ENCODE measurements at places on chromosomes 11 and 22.

- no peak for DNase-seq
Observed at GRCh38 chr11:131353766-131354165, 16.6 kb upstream of the NTM start.

DNA sequence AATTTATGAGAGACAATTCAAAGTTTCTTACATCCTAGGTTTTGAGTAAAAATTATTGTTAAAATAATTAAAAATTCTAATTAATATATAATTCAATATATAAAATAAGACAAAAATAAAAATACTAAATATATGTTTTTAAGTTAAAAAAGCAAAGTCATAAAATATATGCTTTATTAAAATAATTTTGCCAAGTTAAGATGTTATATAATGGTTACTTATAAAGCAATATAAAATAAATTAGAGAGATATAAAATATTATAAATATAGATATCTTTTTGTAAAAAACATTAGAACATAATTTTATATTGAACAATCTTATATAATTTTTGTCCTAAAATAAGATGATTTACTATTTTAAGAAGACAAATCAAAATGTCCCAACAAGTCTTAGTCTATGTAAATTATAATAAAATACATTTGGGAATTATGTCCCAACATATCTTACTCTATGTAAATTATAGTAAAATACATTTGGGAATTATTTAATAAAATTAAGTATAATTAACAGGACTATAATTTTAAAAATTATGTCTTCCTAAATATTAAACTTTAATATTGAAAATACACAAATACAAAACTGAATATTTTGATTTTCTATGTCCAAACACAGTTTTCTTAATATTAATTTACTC is 67.7 kb upstream of the TOP3B start:
- no peak for DNase-seq

GRCh38 chr22:46052801-46053562 is 76.0 kb upstream of the WNT7B start:
- DNase-seq = peak; percentile 84

DNA sequence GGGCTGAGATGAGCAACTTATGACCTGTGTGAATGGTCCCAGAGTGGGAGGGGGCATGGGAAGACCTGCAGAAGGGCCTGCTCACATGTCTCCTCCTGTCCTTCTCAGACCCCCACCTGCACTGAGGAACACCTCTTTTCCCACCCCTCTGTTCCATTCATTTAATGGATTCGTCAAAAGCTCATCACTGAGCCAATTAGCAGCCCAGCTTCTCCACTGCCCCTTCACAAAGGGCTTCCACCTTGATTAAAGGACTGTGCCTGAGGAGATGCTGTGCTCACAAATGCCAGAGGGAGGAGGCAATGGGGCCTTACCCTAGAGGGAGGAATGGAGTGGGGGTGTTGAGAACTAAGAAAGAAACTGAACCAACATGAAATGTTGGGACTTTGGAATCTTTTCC is 14.0 kb upstream of the CDON start:
- no peak for DNase-seq

GRCh38 chr11:26572770-26573402 is 823 bp upstream of the MUC15 start:
- DNase-seq = peak; percentile 1

- no peak for DNase-seq
Observed at GRCh38 chr11:8285228-8285627, 21.6 kb upstream of the LMO1 start.

- DNase-seq = no peak
Observed at GRCh38 chr11:79102840-79103239, 338.0 kb downstream of the TENM4 start.

- DNase-seq = no peak
Observed at GRCh38 chr11:90818196-90818745, 595.4 kb upstream of the CHORDC1 start.

DNA sequence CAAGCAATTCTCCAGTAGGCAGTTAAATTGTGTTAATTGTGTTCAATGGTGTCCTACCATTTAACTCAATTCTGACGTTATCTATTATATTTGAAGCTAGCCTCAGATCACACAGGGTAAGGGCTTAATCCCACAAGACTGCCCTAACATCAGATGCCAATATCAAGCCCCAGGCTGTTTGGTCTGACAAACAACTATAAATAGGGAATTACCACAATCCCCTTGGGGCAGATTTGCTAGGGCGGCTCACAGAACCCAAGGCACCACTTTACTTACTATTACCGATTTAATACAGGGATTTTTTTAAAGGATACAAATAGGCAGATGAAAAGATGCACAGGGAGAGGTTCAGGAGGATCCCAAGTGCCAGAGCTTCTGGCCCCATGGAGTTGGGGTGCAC is 678.4 kb downstream of the OPCML start:
- DNase-seq = no peak

DNA sequence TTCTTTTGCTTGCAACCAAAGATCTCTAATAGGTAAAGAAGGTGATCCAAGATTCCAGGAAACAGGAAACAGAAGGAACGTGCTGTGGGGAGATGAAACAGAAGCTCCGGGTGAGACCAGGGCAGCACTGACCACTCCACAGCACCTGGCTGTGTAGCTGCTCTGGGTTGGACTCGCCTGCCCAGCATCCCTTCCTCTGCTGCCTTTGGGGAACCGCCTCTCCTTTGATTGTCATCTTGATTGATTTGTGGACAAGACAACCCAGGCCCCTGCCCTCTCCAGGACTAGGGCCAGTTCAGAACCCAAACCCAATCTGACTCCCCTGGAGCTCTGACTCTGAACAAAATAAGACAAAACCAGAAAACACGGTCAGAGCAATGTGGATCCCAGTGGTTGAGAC is 14.7 kb upstream of the APOBEC3A start:
- DNase-seq = no peak

GRCh38 chr11:61871158-61871597 is 20.2 kb downstream of the FADS3 start:
- DNase-seq = peak; percentile 93

- peak; percentile 53 for DNase-seq
Observed at GRCh38 chr11:88175569-88176075, 379 bp upstream of the RAB38 start.

- no peak for DNase-seq
Observed at GRCh38 chr11:10599388-10600175, 31.1 kb upstream of the LYVE1 start.

GRCh38 chr22:41334951-41335635 is 33.8 kb downstream of the ZC3H7B start:
- no peak for DNase-seq

DNA sequence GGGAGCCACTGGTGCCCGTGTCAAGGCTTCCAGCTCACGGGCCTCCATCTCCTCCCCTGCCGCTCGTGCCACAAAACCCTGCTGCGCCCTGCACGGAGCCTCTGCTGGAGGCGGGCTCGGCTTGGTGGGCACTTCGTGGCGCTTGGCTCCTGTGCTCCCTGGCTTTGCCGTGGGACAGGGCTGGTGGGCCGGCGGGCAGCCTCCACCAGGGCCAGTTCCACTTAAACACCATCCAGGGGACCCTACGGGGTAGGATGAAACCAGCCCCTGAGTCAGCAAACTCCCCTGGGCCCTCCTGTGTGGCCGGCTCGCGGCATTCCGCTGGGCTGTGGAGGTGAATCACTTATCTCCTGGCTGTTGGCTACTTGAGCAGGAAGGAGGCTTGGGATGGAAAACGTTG is 1304.6 kb downstream of the BRD1 start:
- DNase-seq = peak; percentile 20

- DNase-seq = no peak
Observed at GRCh38 chr11:35098855-35099254, 40.1 kb upstream of the CD44 start.

DNA sequence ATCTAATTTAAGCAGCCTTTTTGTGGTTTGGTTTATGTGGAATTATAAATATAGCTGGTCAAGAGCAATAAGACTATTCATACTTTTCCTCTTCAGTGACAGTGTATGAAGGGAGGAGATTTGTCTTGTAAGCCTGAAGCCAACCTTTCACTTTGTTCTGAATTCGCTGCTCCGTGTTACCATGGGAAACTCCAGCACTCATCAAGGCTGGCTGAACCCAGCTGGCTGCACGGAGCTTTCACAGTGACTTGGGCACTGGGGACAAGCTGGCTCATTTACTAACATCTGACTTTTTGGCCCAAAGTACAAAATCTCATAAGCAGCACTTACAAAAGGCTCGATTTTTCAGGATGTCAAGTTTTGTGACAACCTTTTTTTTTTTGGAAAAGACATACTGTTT is 120.4 kb upstream of the GRIA4 start:
- peak; percentile 29 for DNase-seq

GRCh38 chr11:11409901-11410300 is 56.9 kb upstream of the CSNK2A3 start:
- no peak for DNase-seq

DNA sequence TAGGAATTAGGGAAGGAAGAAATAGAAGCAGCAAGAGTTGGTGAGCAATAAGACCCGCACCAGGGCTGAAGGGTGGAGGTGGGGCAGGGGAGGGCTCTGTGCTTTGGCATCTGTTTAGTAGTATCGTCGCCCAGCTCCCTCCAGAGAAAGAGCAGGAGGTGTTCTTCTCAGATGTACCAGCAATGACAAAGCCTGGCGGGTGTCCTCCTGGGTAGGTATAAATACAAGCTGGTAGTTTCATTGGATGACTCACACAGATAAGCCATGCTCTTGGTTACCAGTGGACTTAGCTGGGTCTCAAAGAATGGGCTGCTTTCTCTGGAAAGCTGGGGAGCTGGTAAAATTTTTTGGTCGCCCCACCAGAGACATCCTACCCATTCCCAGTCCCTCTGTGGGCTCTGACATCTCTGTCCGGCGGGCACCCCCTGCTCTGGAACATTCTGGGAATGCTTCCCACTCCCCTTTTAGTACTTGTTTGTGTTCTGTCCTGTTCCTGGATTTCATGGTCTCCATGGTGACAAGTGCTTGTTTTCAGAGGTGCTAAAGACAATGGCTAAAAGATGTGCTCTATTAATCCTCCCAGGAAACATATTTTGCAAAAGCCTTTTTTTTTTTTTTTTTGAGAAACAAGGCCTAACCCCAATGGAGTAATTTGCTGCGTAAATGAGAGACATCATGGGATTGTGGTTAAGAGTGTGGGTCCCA is 15.4 kb upstream of the TUBA8 start:
- no peak for DNase-seq

- DNase-seq = no peak
Observed at GRCh38 chr11:42976636-42977217, 335.1 kb upstream of the API5 start.

DNA sequence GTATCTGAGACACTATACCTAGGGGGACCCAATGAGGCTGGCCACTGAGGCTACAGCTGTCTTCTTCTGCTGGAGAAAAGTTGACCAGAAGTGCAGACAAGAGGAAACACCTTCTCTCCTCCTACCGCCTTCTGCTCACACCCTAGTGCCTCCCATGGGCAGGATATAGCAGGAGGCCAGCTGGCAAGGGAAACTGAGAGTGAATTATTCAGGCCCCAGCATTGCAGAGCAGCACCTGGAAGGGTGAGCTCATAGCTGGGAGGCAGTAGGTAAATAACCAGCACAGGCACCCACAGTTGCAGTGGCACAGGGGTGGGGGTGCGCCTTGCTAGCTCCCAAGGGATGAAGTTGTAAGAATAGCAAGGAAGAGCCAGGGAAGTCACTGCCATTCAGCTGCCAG is 267.4 kb upstream of the NCAM1 start:
- no peak for DNase-seq

- peak; percentile 90 for DNase-seq
Observed at GRCh38 chr11:16820324-16821092, 82.1 kb downstream of the C11orf58 start.

GRCh38 chr11:8330404-8330803 is 66.7 kb upstream of the LMO1 start:
- no peak for DNase-seq

GRCh38 chr11:110679323-110679975 is 32.8 kb downstream of the ARHGAP20 start:
- no peak for DNase-seq

- DNase-seq = peak; percentile 86
Observed at GRCh38 chr22:49951986-49952896, 8.3 kb upstream of the PIM3 start.

DNA sequence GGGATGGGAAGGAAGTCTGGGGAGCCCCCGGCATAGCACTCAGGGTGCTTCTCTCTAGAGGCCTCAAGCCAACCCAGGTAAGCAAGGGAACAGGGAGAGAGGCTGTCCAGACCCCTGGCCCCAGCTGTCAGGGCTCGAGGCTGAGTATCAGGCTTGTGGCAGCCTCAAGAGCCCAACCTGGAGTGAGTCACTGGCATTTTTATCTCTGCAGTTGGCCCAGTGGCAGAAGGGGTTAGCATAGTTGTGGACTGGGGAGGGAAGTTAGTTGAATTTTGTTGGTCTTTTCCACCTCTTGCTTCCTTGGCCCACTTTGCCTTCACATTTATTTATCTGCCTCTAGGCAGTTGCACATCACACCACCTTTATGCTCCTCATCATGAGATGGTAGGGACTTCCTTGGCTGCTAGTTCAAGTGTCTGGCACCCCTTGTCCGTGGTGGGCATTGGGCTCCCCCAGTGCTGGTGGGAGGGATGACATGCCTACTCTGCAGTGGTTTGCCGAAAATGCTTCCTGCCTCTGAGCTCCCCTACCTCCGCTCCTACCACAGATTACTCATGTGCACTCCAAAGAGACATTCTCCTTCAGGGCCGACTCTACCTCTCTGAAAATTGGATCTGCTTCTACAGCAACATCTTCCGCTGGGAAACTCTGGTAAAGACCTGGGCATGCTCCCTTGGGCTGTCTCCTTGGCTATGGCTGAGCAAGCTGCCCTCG is 60.1 kb downstream of the SCN3B start:
- DNase-seq = peak; percentile 41

GRCh38 chr11:73645121-73645969 is 1.0 kb upstream of the PLEKHB1 start:
- no peak for DNase-seq

DNA sequence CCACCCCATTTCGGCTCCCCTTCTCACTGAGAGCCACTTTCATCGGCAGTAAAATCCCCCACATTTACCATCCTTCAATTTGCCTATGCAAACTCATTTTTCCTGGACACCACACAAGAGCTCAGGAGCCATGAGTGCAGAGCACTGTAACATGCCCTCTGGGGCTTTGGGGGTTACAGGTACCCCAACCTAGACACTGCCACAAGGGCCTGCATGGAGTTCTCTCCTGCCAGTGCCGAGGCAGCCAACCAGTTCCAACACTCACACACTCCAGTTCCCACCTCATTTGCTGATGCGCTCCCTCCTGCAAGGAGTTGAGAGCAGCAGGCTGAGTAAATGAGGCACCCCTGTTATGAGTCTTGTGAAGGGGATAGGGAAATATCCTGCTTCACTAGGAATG is 76.1 kb downstream of the SMCO4 start:
- DNase-seq = no peak

DNA sequence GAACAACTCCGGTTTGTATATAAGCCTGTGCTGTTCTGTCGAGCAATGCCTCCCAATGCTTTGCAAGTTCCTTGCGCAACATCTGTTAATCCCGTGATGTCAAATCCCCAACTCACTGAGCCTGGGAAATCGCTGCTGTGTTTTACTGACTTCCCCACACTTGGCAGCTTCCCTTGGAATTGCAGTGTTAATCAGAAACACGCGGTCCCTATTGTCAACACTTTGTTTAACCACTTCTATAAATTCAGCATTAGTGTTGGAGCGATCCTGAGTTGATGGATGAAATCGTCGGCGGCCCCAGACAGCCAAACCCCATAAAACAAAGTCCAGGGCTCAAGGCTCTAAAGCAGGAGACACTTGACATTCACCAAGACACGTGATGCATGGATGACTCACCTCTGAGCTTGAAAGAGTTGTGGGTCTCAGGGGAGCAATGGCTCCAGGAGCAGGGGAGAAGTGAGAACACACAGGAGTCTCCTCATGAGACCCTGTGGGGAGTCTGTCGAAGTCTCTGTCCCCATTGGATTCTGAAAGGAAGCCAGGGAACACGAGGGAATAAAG is 555.3 kb downstream of the MIAT start:
- DNase-seq = peak; percentile 93
